ENCODE measurements at places on chromosomes 16 and 17. TPM values are rescaled to one million over a fixed set of nuclear protein-coding genes. Genes with fewer than 3 reads are reported as not detected.
A peak's percentile ranks its signal among the peaks of the same experiment; 100 is the strongest.

DNA sequence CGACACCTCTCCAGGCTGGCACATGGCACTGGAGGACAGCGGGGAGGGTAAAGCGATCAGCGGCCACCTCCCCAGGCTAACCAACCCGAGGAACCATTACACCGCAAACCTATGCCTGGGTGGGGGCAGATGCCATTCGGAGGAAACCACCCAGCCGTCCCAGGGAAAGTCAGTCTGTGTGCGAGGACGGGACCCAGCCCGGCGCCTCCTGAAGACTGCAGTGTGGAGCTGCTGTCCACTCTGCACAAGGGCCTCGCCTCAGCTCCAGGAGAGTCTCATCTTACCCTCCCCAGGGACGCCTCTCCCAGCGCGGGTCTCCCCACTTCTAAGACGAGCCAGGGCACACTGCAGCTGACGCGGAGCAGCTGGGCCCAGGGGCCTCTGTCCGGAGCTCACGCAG lies 8.0 kb downstream of the SLC38A10 start:
- H3K27me3 ChIP-seq: no peaks in the 10 kb centered on the region
- no peak for DNase-seq
- no peaks in the 10 kb centered on the region for H3K4me1 ChIP-seq

DNA sequence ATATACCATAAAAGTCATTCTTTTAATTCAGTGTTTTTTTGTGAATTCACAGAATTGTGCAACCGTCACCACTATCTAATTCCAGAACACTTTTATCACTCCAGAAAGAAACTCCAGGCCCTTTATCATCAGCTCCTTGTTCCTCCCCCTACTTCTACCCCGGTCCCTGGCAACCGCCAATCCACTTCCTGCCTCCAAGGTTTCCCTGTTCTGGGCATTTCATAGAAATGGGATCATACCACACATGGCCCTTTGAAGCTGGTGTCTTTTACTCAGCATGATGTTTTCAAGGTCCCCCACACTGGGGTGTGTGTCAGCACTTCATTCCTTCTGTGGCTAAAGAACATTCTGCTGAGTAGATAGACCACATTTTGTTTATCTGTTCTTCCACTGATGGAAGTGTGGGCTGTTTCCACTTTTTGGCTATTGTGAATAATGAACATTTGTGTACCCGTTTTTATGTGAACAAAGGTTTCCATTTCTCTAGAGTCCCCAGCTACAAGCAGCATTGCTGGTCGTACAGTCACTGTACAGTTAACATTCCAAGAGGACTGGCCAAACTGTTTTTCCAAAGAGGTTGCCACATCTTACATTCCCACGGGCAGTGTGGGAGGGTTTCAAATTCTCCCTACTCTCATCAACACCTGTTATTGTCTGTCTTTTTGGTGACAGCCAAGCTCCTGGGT lies 75.8 kb upstream of the ZNF469 start:
- H3K4me3 ChIP-seq: no peak overlapping the region
- no peaks in the 10 kb centered on the region for H3K36me3 ChIP-seq
- no peaks in the 10 kb centered on the region for H3K27me3 ChIP-seq
- no peak overlapping the region for H3K27ac ChIP-seq

The PPY gene
- total RNA-seq: not detected

DNA sequence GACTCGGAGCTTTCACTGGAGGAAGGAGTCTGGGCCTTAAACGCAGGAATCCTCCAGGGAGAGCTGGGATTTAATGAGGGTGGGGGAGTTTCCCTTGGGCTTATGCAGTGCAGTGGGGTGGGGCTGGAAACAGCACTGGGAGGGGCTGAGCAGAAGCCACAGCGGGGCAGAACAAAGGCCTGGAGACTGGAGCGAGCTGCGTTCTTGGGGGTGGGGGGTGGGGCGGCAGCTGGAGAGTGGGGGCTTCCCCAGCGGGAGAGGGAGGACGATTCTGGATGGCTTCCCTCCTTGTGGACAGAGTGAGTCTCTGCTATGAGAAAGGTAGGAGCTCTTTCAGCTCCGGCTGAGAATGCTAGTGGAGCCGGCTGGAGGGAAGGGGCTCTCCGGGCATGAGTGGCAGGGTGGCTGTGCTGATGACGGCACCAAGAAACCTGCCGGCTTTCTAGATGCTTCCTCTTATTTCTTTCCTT lies 406.0 kb downstream of the SEC14L1 start:
- H3K4me3 ChIP-seq: no peak overlapping the region
- DNase-seq: no peak
- H3K27me3 ChIP-seq: no peaks in the 10 kb centered on the region
- no peaks in the 10 kb centered on the region for H3K36me3 ChIP-seq
- no peak overlapping the region for H3K27ac ChIP-seq

The RUNDC1 gene
- 17.6 TPM for total RNA-seq

DNA sequence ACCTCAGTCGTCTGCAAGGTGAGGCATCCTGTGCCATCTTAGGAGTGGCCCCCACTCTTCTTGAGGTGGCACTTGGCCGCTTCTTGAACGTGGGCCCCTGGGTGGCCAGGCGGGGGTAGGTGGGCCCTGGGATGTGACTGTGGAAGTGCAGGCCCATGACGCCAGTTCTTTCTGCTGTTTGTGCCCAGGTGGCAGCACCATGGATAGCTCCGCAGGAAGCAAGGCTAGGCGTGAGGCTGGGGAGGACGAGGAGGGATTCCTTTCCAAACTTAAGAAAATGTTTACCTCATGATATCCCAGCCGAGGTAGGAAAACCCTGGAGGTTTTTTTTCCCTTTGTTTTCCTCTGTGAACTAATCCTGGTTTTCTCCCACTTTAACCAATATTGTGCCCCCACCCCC lies 19.8 kb downstream of the NMRAL1 start:
- no peaks in the 10 kb centered on the region for H3K4me1 ChIP-seq
- no peaks in the 10 kb centered on the region for H3K36me3 ChIP-seq
- no peak for DNase-seq
- no peak overlapping the region for H3K4me3 ChIP-seq
- H3K27me3 ChIP-seq: no peaks in the 10 kb centered on the region

The RTN4RL1 gene
- 0.54 TPM for total RNA-seq

The GPT2 gene
- 142 TPM for total RNA-seq

DNA sequence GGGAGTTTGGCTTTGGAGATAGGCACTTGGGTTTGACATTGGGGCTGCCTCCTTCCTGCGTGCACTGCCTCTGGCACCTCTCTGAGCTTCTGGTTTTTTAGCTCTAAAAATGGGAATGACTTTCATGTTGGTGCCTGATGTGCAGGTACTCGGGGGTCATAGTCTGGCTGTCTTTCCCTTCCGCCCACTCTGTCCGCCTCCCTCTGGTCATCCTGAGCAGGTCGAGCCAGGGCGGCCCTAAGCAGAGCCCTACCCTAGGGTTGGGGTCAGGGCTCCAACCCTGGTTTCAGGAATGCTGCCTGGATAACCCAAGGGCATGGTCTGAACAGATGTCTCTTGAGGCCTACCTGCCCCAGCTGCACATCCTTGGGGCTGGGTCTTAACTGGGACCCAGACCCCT lies 64.8 kb downstream of the CMIP start:
- DNase-seq: no peak
- no peaks in the 10 kb centered on the region for H3K27me3 ChIP-seq
- H3K4me3 ChIP-seq: no peak overlapping the region
- peaks cover 31% of the 10 kb centered on the region for H3K4me1 ChIP-seq
- H3K27ac ChIP-seq: no peak overlapping the region

DNA sequence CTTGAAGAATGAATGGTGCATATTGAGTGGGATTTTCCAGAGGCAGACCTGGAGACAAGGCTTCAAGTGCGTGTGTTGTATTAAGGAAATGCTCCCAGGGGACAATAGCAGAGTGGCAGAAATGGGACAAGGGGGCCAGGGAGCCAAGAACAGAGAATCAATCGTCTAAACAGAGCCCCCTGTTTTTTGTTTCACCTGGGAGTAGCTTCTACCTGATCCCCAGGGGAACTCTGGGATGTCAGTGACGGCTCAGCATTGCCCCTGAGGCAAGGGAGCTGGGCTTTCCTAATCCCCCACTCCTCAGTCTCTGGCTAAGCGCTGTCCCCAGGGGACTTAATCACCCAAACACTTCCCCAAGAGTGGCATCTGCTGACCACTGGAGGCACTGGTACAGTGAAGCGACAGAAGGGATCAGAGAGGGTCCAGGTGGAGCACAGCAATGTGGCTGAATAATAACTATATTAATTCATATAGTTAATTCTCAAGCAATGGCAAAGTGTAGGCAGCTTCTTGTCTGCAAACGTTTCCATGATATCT lies 35.7 kb upstream of the C16orf78 start:
- H3K36me3 ChIP-seq: no peaks in the 10 kb centered on the region
- no peak overlapping the region for H3K4me3 ChIP-seq
- no peak for DNase-seq
- H3K27ac ChIP-seq: no peak overlapping the region

DNA sequence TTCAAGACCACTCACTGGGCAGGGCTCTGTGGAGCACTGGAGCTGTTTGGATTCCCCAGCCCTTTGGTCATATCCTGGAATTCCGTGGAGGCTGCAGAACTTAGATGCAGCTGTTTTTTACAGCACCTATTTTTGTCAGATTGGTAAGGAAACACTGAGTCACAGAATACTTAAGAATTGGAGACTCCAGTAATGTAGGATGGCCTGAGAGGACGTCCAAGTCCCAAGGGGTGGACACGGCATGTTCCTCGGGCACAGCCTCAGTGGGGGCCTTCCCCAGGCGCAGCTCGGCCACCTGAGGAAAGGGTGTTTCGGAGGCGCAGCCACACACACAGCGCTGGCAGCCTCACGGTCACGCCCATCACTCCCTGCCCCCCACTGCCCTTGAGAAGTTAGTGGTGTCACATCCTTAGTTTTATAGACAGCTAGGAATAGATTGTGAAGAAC lies 14.8 kb downstream of the PLD6 start:
- no peaks in the 10 kb centered on the region for H3K4me1 ChIP-seq
- H3K27me3 ChIP-seq: no peaks in the 10 kb centered on the region
- H3K27ac ChIP-seq: no peak overlapping the region
- no peak for DNase-seq

DNA sequence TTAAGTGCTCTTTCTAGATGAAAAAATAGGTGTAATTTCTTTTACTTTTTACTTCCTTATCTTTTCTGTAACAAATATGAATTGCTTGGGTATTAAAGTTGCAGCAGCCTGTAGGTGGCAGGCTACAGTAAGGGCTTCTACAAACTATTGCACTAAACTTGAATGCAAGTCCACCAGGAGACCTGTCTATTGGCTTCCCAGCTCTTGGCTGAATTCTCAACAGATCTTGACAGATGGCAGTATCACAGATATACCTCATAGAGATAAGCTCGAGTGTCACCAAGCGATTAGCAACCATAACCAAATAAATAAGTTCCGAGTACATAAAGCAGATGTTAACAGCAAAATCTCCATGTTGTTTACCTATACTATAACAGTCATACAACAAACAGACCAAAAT lies 5.9 kb downstream of the BBS2 start:
- no peaks in the 10 kb centered on the region for H3K4me1 ChIP-seq
- no peak overlapping the region for H3K4me3 ChIP-seq
- peak; percentile 67 for DNase-seq

The DNAH17 gene
- 0.32 TPM for total RNA-seq

The CHD9NB gene
- total RNA-seq: not detected

- H3K27me3 ChIP-seq: no peaks in the 10 kb centered on the region
- no peaks in the 10 kb centered on the region for H3K36me3 ChIP-seq
- DNase-seq: no peak
Measured at GRCh38 chr16:86734543-86735460, 156.5 kb downstream of the FOXL1 start.

GRCh38 chr16:5065813-5066212 lies at the start of gene C16orf89:
TSS of gene C16orf89 (minus strand) at chr16:5065956. CDS start at chr16:5065908, 48 bp downstream.
- no peak within 1 kb of the TSS for H3K27ac ChIP-seq
- no peaks in the 10 kb centered on the region for H3K4me1 ChIP-seq
- no peak for DNase-seq
- no peaks in the 10 kb centered on the region for H3K27me3 ChIP-seq
- H3K36me3 ChIP-seq: no peaks in the 10 kb centered on the region

All from Caco-2 (cell line).